ENCODE measurements at places on chromosomes 2 and 18. TPM values are rescaled to one million over a fixed set of nuclear protein-coding genes. Genes with fewer than 3 reads are reported as not detected.

The MZT2A gene
- 102 TPM for polyA plus RNA-seq

The RBM44 gene
- polyA plus RNA-seq, result 0.02 TPM

DNA sequence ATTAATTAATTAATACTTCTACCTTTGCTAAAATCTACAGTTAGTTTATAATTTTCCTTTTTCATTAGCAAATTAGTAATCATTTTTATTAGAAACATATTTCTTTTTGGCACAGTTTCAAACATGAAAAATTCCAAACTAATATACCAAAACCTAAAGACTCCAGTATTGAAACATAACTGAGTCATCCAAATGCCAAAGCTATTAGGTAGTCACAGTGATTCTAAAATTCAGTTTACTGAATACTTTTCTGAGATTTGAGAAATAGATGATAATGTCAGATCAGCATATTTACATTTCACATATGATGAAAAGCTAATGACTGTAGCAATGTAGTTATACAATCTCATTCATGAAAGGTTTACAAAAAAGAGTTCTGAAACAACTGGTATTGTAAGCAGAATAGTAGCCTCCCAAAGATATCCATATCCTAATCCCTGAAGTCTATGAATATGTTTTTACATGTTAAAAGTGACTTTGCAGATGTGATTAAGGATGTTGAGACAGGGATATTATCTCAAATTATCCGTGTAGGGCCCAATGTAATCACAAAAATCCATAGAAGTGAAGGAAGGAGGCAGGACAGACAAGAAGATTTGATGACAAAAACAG lies 680.2 kb upstream of the CHAC2 start:
- DNase-seq, result peak; percentile 67

DNA sequence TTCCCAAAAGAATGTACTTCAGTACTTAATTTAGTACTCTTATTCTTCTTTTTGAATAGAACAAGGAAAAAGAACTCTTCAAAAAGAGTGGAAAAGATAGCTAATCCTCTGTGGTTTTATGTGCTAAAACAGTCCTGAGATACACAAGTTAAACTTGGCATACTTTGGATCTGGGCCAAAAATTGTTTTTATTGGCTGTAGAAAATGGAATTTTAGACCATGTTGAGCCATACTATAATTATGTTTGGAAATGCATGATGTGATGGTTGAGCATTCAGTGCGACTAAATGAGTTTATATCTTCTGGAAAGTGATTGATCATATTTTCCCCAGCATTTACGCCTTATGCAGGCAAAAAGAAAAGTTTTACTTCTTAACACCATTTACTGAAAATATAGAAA lies 18.0 kb upstream of the PDE1A start:
- DNase-seq, result no peak

DNA sequence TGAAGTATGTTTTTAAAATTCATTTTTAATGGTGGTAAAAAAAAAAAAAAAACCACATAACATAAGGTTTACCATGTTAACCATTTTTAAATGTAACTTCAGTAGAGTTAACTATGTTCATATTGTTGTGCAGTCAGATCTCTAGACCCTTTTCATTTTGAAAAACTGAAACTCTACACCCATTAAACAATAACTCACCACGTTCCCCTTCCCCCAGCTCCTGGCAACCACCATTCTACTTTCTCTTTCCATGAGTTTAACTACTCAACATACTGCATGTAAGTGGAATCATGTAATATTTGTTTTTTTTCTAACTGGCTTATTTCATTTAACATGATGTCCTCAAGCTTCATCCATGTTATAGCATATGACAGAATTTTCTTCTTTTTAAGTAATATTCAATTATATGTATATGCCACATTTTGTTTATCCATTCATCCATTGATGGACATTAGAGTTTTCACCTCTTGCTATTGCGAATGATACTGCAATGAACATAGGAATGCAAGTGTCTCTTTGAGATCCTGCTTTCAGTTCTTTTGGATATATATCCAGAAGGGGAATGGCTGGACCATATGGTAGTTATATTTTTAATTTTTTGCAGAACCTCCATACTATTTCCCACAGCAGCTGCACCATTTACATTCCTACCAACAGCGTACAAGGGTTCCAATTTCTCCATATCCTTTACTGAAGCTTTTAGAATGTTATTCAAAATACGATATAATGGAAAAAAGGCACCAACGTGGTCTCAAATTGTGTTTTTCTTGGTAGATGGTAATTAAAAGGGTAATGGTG lies 91.0 kb downstream of the SPTBN1 start:
- no peak for DNase-seq

DNA sequence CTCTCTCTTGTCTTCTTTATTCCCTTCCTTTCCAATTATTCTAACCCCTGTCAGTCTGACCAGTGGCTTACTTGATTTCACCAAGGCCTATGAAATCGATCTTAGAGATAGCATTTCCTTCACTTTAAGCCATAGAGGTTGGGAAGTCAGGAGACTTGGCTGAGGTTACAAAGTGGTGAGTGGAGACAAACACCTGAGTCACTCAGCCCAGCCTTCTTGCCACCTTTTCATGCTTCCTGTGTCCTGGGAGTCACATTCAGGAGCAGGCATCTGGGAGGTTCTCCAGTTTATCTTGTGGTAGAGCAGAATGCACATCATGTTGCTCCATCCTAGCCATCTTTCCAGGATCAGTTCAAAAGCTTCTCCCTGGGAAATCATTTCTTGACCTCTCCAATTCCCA lies 59.1 kb downstream of the VSNL1 start:
- peak; percentile 71 for DNase-seq

Data from mammary epithelial cell (primary cell).